ENCODE measurements at places on chromosomes 12 and 14.

GRCh38 chr14:58846682-58847465, 209.1 kb downstream of the DACT1 start:
- no peak for DNase-seq

GRCh38 chr14:88129306-88130056, 124.5 kb downstream of the GPR65 start:
- no peak for DNase-seq

- no peak for DNase-seq
Measured at GRCh38 chr12:117599849-117600248, 238.4 kb upstream of the NOS1 start.

GRCh38 chr14:92863286-92864080, 59.5 kb upstream of the CHGA start:
- no peak for DNase-seq

DNA sequence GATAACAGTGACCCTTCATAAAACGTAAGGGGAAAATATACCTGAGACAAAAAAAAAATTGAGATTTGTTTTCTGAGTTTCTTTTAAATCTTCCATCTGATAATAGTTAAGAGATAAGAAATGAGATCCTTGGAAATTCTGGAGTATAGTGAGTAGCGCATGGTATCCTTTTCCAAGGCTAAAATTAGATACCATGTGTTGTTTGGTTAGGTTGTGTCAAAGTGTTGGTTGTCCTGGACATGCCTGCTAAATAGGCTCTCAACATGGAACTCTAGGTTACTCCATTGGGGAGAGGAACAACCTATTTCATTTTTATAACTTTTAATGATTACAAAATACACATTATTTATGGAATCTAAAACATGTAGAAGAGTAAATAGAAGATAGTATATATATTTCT, 14.8 kb downstream of the PYGL start:
- no peak for DNase-seq

- DNase-seq, result no peak
Measured at GRCh38 chr12:105835580-105836241, 303.0 kb downstream of the NUAK1 start.

DNA sequence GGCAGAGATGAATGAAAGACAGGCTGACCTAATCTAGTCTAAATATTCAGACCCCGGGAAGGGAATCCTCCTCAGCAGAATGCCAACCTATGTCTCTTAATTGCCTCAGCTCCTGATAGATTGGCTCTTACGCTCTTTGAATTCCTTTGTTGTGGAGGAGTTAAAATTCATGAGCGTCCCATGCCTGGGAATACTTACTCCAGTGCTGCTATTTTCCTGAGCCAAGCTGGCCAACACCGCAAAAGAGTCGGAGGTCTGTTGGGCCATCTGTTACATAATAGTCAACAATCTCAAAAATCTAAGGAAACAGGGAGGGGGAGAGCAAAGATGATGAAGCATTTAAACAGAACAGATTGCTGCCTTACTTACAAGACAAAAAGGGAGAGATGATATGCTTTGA, 182.8 kb downstream of the ASCL1 start:
- no peak for DNase-seq

DNA sequence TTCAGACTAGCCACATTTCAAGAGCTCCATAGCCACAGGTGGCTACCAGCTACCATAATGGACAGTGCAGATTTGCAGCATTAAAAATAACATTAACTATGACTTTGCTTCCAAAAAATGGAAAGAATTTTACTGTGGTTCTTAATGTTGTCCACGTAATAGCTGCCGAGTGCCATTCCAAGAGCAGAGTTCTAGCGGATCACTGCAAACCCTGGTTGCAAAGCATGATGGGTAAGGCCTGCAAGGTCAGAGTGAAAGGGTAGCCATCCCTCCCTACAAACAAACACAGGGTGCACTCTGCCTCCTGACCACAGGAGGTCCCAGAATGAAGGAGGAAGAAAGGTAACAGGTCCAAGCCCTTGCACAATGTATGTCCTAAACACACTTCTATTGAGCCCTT, 157.6 kb downstream of the DPF3 start:
- peak; percentile 33 for DNase-seq

- DNase-seq, result peak; percentile 20
Measured at GRCh38 chr12:43882578-43883178, 46.8 kb downstream of the TMEM117 start.

- DNase-seq, result no peak
Measured at GRCh38 chr12:541676-542324, 82.1 kb downstream of the B4GALNT3 start.

DNA sequence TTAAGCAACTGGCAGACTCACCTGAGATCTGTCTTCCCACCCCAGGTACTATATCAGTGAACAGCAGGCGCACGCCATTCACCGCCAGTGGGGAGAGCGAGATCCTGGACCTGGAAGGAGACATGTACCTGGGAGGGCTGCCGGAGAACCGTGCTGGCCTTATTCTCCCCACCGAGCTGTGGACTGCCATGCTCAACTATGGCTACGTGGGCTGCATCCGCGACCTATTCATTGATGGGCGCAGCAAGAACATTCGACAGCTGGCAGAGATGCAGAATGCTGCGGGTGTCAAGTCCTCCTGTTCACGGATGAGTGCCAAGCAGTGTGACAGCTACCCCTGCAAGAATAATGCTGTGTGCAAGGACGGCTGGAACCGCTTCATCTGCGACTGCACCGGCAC, 544.5 kb downstream of the NRXN3 start:
- DNase-seq, result no peak

- DNase-seq, result no peak
Measured at GRCh38 chr14:105902131-105902898, 375.9 kb downstream of the TMEM121 start.

DNA sequence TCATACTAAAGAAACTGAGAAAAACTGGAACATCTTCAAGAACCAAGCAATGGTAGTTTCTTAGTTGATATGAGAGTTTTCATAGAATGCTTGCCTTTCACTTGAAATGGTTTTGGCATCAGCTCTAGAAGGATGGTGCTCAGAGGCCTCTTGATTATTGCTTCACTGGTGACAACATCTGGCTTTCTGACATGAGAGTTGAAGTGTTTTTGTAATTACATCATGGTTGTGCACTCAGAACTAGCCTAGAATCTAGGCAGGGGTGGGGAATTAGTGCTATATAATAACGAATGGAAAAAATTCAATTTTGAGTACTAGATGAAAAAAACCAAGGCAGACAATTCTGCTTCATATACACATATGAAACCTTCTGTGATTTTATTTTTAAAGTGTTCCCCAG, 172.8 kb upstream of the LMNTD1 start:
- no peak for DNase-seq

DNA sequence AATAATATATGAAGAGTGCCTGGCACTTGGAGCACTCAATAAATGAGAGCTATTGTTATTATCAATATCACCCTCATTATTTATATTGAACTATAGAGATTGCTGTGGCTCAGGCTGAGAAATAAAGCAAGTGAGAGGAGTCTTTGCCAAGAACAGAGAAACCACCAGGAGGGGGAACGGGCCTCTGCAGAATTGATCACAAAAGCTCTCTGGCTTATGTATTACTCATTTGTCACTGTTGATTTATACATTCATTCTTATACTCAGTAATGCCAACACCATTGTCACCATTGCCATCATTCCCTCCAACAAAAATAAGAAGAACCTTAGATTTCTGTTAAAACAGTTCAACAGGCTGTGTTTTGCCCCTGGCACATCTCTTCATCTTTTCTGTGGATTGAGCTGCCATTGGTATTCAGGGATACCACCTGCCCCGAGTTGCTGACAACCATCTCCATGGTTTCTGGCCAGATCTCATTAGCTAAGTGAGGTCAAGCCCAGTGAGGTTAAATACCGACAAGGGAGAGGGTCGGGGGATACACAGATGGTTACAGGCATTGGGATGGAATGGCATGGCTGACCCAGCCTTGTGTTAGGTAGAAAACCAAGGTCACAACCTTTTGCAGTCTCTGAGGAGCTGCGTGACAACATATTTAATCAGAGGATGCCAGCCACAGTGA, 21.8 kb upstream of the PCNX1 start:
- no peak for DNase-seq

DNA sequence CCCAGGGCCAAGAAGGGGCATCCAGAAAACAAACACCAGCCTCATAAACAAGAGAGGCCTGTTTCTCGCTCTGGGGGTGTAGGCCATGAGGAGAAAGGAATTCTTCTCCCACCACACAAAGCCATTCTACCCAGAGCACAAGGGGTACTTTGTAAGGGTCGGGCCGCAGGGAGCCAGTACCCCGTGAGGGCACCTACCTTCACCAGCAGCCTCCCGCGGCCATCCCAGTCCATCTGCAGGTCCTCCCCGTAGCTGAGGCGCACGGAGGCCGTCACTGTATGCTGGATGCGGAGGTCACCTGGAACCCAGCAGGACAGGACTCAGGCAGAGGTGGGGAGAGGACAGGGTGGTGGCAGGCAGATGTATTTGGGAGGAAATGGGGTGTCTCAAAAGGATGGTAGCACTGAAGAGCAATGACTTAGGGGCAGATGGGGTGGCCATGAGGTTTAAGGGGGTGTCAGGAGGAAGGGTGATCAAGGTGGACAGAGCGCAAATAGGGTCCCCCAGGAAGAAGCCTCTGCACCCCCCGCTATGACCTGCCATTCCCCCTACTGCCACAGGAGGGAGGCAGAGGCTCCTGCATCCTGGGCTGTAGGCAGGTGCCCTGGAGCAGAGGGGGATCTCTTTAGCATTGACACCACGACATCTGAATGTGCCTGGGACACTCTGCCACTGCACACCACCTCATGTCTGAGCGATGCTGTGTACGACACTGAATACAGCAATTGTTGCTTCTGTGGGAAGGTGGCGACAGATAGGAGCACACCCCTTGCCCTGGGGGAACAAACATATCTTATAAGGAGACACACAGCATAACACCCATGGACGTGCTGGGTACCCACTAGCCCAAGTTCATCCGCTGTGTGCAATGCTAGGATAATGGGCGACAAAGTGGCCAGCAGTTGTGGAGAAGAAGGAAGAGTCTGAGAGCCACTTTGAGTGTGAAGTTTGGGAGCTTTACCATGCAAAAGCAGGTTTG, 61.4 kb downstream of the VWF start:
- DNase-seq, result peak; percentile 85

GRCh38 chr14:91830777-91831176, 36.6 kb downstream of the TC2N start:
- no peak for DNase-seq

GRCh38 chr12:123164222-123164621, 13.3 kb upstream of the PITPNM2 start:
- no peak for DNase-seq

DNA sequence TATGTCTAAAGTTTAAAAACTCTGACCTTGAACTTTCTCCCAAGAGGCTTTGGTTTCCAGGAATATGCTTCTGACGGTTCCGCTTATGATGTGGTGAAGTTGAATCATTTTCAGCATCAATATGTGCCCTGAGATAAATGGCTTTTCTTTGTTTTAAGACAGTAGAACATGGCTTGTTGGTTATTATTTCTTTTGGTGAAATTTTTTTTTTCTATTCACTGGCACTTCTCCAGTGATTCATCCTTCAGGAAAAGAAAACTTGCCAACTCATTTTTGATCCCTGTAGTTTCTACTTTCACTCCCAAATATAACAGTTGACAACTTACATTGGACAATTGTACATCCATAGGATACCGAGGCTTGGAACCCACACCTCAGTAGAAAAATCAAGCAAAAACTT, 1301.2 kb upstream of the FLRT2 start:
- DNase-seq, result no peak

Data from HuH-7.5 (cell line).